ENCODE measurements at places on chromosomes 2 and 18. TPM values are rescaled to one million over a fixed set of nuclear protein-coding genes. Genes with fewer than 3 reads are reported as not detected.

KYNU gene
- total RNA-seq: 0.72 TPM

RNF125 gene
- 1.9 TPM for total RNA-seq

ELOA2 gene
- not detected for total RNA-seq

DNA sequence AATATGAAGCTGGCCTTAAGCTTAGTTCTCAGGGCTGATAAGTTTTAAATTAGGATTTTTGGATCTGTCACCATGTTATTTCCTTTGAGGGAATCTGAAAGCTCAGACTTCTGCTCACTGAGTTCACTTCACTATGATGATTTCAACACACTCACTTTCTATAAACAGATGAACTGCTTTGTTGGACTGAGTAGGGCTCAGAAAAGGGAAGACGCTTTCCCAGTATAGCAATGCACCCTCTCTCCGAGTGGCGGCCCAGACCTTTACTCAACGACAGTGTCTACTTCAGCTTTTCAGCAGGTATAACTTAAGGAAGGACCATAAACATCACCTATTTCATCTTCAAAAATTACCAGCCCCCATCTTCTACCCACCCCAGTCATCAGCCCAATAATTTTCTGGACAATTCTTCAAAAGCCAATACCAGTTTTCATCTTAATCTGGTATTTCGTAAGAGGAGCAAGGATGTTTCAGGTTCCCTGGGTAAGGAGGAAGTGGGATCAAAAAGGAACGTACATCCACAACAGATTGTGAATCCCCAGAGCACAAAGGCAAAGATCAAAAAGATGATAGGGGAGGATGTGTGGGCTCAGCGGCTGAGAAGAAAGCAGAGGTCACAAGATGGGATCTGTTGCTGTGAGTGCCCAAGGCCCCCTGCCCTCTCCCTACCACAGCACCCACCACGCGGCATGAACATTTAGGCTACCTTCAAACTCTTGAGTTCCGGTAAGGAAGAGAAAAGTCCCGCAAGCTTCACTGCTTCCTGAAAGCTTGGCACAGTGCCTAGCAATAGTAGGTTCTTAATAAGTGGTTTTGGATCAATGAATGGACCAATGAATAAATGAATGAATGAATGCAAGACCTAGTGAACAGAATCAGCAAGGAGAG, 41.9 kb downstream of the LPIN2 start:
- no peak for DNase-seq

DNA sequence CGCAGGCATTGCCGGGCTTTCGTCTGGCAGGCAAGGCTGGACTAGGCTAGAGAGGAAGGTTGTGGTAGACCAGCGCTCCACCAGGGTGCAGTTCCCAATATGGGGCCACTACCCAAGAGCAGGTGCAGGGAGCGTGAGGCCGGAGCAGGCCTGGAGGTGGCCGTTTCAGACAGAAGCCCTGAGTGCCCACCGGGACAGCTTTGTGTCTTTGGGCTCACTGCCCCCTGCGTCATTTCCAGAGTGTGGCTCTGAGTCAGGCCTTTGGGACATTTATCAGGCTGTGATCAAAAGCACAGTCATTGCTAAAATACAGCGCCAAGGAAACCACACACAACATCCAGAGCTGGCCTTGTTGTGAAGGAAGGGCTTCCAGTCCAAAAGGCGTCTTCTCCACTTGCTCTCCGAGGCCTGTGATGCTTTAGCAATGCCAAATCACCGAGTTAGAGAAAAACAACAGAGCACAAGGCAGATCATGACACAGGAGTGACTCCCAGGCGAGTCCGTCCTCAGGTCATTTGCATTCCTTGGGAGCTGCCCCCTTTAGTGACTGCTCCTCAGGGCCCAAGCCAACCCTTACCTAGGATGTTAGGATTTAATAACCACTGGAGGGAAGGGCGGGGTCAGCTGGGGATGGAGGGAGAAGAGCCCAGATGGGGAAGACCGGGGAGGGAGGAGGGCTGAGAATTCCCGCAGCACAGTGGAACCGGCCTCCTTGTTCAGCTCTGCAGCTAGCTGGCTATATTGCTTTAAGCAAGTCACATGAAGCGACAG, 42.3 kb downstream of the RFX8 start:
- peak; percentile 59 for DNase-seq

DNA sequence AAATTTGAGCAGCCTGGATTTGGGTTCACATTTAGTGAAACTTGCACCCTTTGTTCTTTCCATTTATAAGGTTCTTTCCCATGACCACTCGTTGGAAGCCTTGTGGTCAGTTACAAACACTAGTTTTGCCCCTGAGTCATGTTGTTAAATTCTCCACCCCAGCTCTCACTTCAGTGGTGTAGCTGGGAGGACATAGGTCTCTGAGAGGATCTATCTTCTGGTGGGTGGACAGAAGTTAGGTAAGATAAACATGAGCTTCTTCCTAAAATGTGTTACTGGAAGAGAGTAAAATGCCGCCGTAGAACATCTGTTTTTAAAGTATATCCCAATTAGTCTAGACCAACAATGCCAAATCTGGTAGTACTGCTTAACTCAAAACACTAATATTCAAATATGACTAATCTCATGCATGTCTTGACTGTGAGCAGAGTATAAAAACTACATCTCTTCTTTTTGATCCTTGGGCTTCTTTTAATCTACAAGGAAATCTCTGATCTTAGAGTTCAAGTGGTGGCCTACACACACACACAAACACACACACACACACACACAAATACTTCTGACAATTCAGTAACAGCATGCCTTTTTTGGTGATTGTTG, 162.6 kb upstream of the FN1 start:
- peak; percentile 95 for DNase-seq

- no peak for DNase-seq
These were observed 110.8 kb downstream of the TDRD15 start for GRCh38 chr2:21234464-21235120.

GRCh38 chr2:112751451-112752197, 12.8 kb downstream of the CKAP2L start:
- DNase-seq: no peak

DNA sequence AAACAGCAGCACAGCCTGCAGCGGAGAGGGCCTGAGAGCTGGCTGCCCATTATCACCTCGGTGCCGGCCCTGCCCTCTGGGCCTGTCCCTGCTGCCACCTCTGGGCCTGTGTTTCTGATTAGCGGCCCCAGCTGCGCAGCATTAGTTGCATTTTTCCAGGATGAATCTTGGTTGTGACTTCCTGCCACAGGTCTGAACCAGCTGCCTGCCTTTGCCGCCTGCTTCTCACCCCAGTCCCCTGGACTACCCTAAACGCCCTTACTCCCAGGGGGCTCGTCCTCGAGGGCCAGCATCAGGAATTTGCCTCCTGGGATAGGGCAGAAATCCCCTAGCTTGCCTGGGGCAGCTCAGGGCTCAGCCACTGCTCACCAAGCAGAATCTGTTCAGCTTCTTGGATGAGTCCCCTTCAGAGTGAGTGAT, 342.8 kb downstream of the DYSF start:
- peak; percentile 47 for DNase-seq

GRCh38 chr2:11213090-11213638, 57.9 kb downstream of the SLC66A3 start:
- DNase-seq: peak; percentile 98

DNA sequence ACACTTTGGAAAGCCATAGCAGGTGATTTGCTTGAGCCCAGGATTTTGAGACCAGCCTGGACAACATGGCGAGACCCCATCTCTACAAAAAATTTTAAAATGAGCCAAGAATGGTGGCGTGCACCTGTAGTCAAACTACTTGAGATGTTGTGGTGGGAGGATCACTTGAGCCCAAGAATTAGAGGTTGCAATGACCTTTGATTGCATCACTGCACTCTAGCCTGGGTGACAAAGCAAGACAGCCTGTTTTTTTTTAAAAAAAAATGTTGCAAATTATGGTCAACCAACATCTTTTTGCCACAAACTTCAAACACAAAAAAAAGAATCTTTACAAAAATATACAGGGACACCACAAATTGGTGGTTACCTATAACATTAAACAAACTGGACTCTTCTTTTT, 40.3 kb downstream of the MEX3C start:
- no peak for DNase-seq

DNA sequence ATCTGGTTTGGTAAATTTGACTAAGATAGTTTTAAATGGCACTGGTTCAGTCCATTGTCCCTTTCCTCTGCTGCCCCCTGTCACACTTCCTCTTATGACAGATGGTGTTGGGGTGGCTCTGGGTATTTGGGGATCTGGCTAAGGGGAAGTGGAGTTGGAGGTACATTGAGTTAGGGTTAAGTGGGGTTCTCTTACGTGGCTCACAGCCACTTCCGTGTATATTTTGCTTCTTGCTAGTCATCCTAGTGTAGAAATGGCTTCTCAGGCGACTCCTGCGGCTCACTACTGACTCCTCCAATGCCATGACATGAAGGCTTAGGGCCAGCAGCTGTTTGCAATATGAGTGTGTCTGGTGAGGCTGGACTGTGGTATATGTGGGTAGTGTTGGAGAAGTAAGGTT, 187.0 kb downstream of the HAUS1 start:
- no peak for DNase-seq

DNA sequence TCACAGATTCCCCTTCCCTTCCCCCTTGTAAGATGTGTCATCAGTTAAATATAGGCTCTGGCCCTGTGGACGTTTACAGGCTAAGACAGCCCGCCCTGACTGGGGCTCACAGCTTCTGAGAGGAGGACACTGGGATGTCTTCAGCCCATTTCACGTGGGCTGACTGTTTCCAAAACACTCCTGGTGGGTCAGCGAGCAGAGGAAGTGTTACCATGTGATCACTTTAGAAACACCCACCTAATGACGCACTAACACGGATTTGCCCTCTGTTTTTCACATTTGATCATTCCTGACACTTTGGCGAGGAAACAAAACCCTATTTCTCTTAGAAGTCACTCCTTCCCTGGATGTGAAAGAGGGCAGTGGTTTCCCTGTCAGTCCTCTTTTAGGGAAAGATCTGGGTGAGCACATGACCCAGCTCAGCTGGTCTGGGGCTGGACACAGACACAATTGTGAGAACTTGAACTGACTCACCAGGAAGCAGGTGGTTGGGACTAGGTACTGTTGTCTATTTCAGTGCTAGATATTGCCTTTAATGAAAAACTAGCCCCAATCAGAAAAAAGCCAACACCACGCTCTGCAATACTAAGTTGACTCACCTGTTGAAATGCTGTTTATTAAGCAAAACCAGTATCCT, 38.8 kb downstream of the BMP10 start:
- DNase-seq: peak; percentile 74

GRCh38 chr2:145802133-145802532, 1282.2 kb upstream of the ZEB2 start:
- no peak for DNase-seq

- no peak for DNase-seq
These were observed 14.3 kb downstream of the BCL11A start for GRCh38 chr2:60539140-60539539.

- no peak for DNase-seq
These were observed 30.6 kb upstream of the FAM237A start for GRCh38 chr2:206611736-206612135.

- DNase-seq: no peak
These were observed 200.8 kb upstream of the SIX3 start for GRCh38 chr2:44740678-44741077.

DNA sequence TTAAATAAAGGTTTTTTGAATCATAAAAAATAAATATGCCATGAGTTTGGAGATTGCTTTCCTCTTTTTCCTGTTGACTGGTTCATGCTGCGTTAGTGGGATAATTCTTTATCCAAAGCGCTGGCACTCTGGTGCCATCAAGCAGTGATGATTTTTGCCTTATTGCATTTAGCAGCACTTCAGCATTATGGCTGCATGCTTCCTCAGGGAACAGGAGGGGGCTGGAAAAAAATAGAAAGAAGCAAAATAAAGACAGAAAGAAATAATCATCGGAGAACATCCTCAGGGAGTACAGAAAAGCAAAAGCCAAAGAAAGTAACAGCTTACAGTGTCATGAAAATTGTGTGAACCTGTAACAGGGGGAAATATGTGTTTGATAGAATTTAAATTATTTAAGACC, 1408.2 kb upstream of the PIK3C3 start:
- no peak for DNase-seq

All from astrocyte (in vitro differentiated cells and primary cell).